Fibroblast of skin of left quadriceps (primary cell): ENCODE measurements at places on chromosomes 16 and 17.

GRCh38 chr16:72794319-72794718, 253.6 kb downstream of the ZFHX3 start:
- DNase-seq = no peak

- DNase-seq = peak; percentile 9
Observed at GRCh38 chr17:30586818-30587595, 109.8 kb downstream of the GOSR1 start.

GRCh38 chr17:69828087-69828486, 246.9 kb upstream of the KCNJ16 start:
- DNase-seq = no peak

- no peak for DNase-seq
Observed at GRCh38 chr17:8742819-8743218, 1.8 kb downstream of the CCDC42 start.

DNA sequence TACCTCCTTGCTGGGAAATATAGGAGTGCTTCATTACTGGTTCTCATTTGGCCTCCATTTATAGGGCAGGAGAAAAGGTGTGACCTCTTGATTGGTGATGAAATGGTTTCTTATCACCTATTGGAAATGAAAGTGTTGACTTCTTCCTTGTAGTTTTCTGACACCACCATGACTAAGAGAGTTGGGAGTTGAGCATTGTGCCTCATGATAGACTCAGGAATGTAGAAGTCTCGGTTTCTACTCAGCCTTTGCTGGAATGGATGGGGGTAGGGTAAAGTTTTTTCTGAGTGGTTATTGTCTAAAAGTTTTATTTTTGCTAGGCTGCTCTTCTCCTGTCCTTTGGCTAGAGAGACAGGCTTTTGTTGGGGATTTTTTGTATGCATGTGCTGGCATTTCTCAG, 117.4 kb downstream of the PHKB start:
- DNase-seq = no peak

DNA sequence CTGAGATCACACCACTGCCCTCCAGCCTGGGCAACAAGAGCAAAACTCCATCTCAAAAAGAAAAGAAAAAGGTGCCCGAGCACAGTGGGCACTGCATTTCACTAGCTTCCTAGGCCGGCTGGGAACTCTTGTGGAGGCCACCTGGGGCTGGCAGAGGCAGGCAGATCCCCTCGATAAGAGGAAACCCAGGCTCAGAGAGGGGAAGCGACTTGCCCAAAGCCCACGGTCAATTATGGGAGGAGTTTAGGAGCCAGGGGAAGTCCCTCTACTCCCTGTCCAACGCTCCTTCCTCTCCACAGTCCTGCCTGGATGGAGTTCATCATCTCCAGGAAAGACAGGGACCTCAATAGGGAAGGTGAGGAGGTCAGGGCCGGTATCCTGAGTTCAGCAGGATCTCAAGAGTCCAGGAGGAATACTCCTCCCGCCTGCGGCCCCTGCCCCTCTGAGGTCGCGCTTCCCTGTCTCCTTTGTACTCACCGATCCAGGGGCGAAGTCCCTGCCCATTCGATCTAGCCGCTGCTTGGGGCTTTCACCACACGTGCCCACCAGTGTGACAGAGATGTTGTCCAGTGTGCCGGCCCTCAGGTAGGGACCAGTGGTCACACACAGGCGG, 841 bp downstream of the ALOXE3 start:
- no peak for DNase-seq

DNA sequence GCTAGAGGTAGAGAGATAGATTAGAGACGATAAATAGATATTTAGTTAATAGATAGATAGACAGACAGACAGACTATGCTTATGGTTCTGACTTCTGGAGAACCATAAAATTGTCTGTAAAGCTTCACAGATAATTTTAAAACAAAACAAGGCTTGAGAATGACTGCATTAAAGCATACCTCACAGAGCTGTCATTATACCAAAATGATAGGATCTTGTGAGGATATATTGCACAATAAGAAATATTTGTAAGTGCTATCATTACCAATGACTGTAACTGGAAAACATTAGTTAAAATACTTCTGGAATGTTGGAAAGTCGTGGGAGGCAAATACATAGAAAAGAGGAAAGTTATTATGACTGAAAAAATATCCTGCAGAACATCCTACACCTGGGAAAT, 3.6 kb upstream of the OR1E1 start:
- DNase-seq = no peak

DNA sequence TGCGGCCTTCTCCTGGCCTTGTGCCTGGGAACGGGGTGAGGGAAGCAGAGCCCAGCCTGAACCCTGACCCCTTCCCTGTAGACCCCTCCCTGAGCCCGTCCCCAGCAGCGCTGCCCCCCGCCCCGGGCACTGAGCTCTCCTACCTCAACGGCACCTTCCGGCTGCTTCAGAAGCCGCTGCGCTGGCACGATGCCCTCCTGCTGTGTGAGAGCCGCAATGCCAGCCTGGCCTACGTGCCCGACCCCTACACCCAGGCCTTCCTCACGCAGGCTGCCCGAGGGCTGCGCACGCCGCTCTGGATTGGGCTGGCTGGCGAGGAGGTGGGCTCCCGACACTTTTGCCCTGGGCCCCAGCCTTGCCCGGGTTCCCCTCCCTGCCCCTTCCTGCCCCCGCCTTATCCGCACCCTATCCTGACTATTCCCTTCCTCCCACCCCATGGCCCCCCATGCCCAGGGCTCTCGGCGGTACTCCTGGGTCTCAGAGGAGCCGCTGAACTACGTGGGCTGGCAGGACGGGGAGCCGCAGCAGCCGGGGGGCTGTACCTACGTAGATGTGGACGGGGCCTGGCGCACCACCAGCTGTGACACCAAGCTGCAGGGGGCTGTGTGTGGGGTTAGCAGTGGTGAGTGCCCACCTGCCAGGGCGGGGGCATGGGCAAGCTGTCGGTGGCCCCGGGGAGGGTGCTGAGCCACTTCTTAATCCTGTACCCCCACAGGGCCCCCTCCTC, 62.1 kb downstream of the MRC2 start:
- no peak for DNase-seq

GRCh38 chr16:85757341-85757822, 6.5 kb upstream of the C16orf74 start:
- DNase-seq = no peak

DNA sequence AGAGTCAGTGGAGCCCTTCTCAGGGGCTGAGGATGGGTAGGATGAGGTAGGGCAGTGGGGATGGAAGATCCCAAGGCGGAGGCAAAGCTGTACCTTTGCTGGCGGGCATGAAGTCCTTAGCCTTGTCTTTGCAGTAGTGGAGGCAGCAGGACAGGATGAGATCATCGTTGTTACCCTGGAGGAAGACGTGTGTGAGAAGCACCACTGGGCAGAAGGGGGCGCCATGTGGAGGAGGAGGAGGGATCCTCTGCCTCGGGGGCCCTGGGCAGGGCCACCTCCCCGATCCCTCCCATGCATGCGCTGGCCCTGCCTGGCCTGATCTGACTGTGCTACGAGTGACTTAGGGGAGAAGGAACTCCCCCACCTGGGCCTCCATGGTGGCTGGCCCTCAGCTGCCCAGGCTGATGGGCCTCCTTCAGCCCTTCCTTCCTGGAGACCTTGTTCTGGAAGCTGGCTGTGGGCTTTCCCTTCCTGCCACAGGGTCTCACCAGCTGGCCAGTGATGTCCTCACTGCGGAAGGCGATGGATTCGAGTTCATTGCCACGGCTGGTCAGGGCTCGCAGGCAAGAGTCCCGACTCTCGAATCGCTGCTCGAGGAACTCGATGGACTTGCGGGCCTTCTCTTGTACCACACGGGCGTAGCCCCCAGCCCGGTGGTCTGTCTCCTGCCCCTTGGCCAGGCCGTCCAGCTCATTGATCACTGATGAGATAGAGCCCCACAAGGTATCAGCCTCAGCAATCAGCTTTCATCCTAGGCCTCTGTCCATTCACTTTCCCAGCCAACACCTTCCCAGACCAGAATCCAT, 10.3 kb downstream of the HIC1 start:
- no peak for DNase-seq

- no peak for DNase-seq
Observed at GRCh38 chr16:57590654-57591085, 37.8 kb upstream of the ADGRG1 start.

- no peak for DNase-seq
Observed at GRCh38 chr17:64499805-64500486, 3.1 kb upstream of the POLG2 start.

DNA sequence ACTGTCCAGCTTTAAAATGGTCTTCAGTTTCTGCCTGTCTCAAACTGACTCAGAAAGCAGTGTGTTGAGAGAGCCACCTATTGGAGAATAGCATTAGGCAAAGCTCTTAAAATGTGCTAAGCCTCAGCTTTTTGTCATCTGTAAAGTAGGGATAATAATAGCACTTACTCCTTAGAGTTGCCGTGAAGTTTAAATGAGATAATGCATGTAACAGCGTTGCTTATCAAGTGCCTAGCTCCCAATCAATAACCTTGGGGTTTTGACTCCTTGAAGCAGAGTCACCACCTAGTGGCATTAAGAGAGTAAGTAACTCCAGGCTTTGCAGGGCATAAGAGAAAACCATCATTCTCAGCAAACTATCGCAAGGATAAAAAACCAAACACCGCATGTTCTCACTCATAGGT, 163.3 kb downstream of the HS3ST2 start:
- DNase-seq = no peak

- no peak for DNase-seq
Observed at GRCh38 chr17:11551442-11551841, 46.8 kb upstream of the DNAH9 start.

GRCh38 chr16:83992624-83993023, 24.6 kb downstream of the NECAB2 start:
- DNase-seq = peak; percentile 10

- DNase-seq = no peak
Observed at GRCh38 chr16:3383045-3383448, 17.8 kb downstream of the ZSCAN32 start.

- no peak for DNase-seq
Observed at GRCh38 chr17:42253578-42253977, 22.6 kb downstream of the STAT5B start.

- DNase-seq = no peak
Observed at GRCh38 chr16:49369651-49370611, 3.7 kb upstream of the C16orf78 start.
